Stimulated activated naive CD8-positive, alpha-beta T cell treated with anti-CD3 and anti-CD28 coated beads, Interleukin-15, amount 100 ng/mL, for 72 hours (primary cell): ENCODE measurements at places on chromosomes 7 and 10.

DNA sequence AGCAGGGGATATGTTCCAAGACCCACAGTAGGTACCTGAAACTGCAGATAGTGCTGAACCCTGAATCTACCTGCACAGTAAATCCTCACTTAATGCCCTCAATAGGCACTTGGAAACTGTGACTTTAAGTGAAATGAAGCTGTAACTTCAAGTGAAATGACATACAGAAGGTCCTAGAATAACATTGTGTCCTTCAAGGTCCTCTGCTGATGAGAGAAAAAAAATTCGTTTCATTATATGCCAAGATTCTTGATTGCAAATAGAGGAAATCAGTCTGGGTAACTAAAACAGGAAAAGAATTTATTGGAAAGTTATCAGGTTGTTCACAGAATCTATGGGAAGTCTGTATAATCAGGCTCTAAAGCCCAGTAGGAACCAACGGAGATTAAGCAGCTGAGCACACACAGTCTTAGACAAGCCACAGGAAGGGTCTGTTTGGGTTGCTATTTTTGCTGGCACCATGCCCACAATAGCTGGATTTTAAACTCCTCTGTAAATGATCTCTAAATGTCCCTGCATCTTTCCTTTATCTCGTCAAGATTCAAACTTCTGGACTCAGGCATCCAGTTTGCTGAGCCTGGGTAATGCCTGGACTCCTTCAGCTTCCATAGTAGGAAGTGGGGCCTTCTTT lies 57.5 kb downstream of the EXOC4 start:
- no peak for DNase-seq

- no peak for DNase-seq
Observed at GRCh38 chr7:75953431-75953830, 38.5 kb downstream of the POR start.

DNA sequence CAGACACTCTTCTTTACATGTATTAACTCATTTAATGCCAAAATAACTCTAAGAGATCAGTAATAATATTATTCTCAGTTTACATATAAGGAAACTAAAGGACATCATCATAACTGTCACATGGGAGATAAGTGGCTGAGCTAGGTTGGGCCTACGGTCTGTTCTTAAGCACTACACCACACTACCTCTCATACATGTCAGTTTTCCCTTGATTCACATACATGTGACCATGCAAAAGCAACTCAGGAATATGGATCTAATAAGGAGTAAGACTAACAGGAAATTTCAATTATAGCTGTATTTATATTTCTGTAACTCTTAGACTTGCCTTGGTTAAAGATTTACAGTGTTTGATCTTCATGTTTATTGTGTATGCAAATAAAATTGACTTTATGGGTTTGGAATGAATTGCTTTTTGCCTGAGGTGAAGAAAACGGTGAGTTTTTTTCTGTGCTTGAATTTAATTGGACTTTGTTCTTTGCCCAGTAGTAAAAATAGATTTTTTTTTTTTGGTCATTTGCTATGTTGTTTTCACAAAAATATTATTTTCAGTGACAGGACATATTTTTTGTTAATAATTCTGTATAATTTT lies 69.7 kb downstream of the CYP51A1 start:
- no peak for DNase-seq

DNA sequence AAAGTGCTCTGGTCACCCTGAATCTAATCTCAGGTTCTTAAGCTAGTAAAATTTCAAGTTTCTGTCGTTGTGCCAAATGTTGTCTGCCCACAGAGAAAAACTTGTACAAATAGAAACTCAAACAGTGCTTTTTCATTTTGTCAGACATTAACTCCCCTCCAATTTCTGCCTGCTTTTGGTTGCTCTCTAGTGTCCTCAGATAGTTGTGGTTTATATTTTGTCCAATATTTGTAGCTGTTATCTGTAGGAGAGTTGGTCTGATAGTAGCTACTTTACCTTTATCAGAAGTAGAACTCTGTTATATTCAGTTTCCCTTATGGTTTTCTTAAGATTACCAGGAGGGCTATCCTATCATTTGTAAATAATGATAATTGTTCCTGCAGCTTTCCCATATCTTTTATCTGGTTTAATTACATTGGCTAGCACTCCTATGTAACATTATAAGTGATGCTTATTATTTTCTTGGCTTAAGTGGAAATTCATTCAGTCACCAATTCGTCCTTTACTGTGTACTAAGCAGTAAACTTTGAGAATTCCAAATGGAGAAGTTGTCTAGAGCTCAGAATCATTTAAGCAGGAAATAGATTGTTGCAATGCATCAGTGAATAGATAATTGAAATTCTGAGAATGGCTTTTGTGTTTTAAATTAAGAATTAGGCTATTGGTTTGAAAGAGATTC lies 91.0 kb downstream of the ANKIB1 start:
- no peak for DNase-seq

GRCh38 chr10:60461688-60462087 lies 72.0 kb upstream of the ANK3 start:
- DNase-seq, result no peak

DNA sequence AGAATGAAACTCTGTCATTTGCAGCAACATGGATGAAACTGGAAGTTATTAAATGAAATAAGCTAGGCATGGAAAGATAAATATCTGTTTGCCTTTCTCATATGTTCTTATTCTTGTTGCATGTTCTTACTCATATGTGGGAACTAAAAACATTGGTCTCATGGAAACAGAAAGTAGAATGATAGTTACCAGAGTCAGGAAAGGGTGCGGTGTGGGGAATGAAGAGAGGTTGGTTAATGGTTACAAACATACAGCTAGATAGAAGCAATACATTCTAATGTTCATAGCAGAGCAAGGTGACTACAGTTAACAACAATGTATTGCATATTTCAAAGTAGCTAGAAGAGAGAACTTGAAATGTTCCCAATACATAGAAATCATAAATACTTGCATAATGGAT lies 105.1 kb downstream of the FAM107B start:
- DNase-seq, result no peak

- no peak for DNase-seq
Observed at GRCh38 chr7:106737202-106737562, 76.2 kb upstream of the CCDC71L start.

DNA sequence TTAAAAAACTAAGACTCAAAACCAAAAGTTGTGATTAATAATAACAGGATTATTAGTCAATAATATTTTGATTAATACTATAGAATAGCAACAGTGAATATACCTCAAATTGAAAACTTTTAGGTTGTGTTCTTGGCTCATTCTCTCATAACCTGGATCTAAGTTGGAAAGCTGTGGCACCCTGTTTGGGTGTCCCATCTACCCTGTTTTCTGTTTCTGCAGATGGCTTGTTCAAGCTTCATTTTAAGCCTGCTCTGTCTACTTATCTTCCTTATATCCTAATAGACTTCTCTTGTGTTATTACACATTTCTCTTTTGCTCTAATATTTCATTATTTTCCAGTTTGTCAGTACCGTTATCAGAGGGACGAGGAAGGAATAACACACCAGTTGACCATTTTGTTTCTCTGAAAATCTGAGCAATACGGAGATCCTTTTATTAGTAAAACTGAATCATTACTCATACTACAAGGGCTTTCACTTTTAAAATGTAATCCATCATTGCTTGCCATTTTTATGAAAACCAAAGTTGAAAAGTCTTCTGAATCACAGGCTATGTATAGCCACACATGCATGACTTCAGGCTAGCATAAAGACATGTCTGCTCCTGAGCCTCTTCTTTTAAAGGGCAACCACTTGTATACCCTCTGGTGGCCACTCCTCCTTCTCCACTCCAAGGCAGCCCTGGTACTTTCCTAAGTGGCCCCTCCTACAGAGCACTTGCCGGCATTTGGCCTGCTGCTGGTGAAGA lies 22.3 kb downstream of the COX15 start:
- no peak for DNase-seq
